ENCODE measurements at places on chromosomes 16 and 17.

DNA sequence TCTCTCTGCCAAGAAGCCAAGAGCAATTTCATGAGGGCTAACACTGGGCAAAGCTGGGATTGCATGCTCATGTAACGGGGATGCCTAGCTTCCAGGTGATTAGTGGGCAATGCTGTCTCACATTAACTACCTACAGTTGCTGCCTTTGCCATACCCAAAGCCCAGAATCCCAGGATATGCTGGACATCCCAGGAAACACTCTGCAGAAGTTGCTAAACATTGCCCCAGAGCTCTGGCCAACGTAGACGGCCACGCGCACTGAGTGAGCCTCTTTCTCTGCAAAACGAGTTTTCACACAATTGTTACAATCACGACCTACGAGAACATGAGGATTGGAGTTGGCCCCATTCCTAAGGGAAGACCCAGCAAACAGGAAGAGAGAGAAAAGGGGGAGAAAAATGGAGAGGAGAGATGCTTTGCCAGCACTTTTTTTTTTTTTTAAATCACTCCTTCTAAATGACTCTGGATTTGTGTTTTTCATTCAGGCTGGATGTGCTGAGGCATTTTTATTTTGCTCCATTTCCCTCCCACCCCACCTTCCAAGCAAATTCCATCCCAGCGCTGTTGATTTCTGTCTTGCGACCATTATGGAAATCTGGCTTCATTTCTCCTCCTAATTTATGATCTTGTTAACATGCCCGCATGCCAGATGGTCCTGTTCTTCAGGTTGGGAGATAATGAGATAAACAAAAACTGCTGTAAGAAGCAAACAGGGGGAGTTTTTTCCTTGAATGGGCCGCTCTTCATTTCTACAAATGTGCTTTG is 112.8 kb upstream of the DNAH9 start:
- DNase-seq, result no peak

DNA sequence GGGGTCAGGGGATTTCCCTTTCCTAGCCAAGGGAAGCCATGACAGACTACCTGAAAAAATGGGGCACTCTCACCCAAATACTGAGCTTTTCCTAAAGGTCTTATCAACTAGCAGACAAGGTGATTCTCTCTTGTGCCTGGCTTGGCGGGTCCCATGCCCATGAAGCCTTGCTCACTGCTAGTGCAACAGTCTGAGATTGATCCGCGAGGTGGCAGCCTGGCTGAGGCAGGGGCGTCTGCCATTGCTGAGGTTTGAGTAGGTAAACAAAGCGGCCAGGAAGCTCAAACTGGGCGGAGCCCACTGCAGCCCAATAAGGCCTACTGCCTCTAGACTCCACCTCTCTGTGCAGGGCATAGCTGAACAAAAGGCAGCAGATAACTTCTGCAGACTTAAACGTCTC is 152.6 kb upstream of the PMFBP1 start:
- no peak for DNase-seq

DNA sequence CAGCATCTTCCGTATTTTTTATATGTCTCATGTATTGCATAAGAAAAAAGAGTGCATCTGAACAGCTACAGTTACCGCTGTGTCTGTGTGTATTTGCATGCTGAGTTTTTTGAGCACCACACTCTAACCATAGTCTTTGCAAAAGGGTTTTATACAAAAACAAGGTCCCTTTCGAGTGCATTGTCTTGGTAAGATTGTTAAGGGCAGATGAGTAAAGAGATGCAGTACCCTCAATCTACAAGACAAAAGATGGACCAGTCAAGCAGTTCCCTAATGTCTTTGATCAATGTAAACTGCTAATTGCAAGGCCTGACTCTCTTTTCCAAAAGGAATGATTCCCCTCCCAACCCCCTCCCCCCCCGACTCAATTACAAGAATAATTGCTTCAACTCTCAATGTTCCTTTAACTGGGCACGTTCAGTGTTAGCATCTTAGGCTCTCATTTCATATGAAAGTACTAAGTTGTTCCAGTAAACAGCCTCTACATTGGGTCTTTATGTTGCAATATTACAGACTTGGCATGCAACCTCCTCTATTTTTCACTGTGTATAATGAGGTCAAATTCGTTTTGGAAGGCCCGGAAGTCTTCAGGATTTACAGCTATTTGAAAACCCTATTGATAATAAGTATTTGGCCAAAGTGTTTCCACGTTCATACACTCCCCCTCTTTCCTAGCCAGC is 471.4 kb upstream of the RBFOX1 start:
- DNase-seq, result no peak

GRCh38 chr16:10153985-10154384 is 28.2 kb downstream of the GRIN2A start:
- DNase-seq, result no peak

- DNase-seq, result no peak
These were observed 131.1 kb downstream of the AXIN2 start for GRCh38 chr17:65430209-65430833.

- DNase-seq, result no peak
These were observed 189.9 kb downstream of the AATF start for GRCh38 chr17:37138571-37139120.

DNA sequence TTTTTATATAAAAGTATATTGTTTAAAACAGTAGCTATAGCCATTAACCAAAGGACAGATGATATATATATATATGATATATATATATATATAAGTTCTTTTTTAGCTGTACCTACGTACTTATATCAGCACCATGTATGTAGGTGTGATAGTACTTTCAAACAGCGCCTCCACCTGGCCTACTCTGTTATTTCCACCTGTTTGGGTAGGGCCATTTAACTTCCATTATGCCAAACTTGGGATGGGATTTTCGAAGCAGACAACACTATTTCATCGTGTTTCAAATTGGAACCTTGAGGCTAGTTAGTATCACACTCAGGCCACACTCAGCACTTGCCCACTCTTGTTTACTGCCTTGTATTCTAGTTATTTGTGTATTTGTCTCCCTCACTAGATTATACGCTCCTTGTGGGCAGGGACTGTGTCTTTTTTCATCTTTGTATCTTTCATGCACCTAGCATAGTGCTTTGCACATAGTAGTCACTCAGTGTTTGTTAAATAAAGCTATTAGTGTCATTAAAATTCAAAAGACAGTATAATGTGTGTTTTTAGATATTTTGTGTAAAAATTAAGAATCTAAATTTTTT is 11.8 kb upstream of the CLTC start:
- DNase-seq, result peak; percentile 48

Measured in hematopoietic multipotent progenitor cell treated with erythropoietin and hydrocortisone succinate and interleukin-3 and kit ligand, for 4 days (in vitro differentiated cells).